ENCODE measurements at places on chromosomes 7 and 10.

DNA sequence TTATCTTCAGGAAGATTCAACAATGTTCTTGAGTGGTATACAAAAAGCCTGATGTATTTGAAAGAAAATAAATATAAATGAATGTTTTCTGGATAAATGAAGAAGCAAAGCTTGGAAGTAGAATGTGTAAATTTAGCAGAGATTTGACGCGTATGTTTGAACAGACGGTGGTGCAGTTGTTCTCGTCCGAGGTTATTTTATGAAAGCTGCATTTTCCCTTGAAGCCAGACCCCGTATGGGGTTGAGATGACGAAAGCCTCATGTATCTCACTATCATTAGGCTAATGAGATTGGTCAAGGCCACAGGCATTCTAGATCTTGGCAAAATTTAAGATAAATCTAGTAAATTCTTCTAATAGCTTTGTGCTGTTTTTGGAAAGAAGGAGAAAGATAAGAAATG, 195.2 kb downstream of the NXPH1 start:
- DNase-seq: no peak

DNA sequence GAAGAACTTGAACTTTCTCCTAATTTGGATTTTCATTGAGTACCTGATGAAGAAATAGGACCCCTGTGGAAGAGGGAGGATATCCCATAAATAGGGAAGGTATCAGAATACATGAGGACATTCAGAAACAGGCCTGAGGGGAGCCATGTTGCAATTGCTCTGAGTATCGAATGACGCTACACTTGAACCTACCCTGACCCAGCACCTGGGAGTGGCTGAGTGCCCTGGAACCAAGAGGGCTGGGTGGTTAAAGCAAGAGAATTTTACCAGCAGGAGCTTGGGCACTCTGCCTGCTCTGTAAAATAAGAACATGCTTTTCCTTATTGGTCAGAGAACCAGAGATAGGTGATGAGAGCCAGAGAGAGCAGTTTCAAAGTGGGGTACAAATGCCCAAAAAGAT, 7.2 kb downstream of the NEUROD6 start:
- no peak for DNase-seq

DNA sequence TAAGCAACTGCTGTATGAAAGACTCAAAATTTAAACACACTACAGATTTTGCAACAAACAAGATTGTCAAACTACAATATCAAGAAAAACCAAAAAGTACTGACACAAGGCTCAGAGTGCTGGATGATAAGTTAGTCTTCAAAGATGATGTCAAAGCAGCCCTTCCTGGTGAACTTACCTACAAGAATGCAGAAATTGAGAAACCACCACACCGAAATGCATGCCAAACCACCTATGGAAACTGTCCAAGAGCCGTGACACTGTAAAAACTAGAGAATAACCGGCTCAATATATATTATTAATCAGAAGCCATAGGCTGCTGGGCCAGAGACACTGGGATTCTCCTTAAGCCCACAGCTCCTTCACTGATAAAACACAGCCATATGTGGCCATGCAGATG, 25.3 kb downstream of the DENND11 start:
- no peak for DNase-seq

GRCh38 chr7:153152801-153153422, 393.4 kb downstream of the ACTR3B start:
- DNase-seq: no peak

GRCh38 chr10:36621346-36621745, 504.1 kb upstream of the ANKRD30A start:
- DNase-seq: no peak

DNA sequence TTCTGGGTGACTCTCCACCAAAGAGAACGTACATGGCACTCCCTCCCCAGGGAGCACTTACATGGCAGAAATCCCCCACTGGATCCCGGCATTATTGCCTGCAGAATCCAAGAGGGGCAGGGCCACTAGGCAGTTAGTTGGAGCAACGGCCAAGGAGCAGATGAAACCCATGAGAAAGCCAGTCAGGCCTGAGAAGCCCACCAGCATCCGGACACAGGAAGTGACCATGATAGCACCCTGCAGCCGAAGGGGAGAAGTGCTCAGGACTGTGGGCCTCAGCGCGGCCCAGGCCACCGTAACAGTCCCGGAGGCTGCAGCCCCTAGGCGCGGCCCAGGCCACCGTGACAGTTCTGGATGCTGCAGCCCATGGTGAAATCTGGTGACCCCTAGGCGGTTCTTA, 43.5 kb downstream of the STRA8 start:
- no peak for DNase-seq

DNA sequence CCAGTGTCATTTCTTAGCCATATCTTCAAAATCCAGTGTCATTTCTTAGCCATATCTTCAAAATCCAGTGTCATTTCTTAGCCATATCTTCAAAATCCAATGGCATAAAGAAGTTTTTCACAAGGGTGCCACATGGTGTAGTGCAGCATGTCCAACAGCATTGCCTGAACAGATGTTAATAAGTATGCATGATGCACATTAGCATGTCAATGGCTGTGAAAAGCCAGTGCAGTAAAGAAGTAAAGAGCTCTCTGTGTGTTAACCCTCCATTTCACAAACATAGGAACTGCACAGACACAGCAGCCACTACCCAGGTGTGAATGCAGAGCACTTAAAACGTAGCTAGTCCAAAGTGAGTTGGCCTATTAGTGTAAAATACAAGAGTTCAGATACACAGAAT, 89.8 kb downstream of the GNAI1 start:
- DNase-seq: no peak

GRCh38 chr10:123529146-123529760, 136.9 kb upstream of the GPR26 start:
- DNase-seq: no peak

GRCh38 chr10:116849248-116850057, at the start of gene ENO4:
Gene ENO4 (plus strand): TSS chr10:116849499. CDS start chr10:116849567, 68 bp downstream.
- DNase-seq: no peak

DNA sequence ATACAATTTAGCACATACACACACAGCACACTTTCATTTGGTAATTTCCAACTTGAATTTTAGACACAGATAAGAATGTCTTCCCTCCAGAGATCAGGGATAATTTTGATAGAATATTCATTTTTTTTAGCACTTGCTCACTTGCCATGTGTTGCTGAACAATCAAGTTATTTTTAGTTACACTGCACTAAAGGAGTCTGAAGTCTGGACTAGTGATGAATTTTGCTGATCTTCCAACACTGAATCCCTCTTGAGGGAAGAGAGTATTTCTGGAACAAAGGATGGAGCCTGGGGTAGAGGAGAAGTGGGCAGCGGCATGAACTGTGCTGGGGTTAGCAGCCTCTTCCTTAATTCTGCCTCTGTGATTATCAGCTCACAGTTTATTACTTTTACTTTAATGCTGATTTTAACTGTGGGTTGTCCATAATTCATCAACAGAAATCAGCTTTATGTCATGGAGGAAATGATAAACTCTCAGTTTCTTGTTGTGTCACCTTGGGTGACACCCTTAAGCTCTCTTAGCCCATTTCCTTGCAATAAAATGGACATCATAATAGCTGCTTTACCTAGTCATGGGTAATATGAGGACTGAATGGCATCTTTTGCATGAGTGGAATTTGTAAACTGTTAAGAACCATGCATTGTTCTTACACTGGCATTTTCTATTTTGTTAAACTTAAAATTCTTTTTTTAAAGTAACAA, 32.1 kb downstream of the SGPL1 start:
- DNase-seq: no peak

DNA sequence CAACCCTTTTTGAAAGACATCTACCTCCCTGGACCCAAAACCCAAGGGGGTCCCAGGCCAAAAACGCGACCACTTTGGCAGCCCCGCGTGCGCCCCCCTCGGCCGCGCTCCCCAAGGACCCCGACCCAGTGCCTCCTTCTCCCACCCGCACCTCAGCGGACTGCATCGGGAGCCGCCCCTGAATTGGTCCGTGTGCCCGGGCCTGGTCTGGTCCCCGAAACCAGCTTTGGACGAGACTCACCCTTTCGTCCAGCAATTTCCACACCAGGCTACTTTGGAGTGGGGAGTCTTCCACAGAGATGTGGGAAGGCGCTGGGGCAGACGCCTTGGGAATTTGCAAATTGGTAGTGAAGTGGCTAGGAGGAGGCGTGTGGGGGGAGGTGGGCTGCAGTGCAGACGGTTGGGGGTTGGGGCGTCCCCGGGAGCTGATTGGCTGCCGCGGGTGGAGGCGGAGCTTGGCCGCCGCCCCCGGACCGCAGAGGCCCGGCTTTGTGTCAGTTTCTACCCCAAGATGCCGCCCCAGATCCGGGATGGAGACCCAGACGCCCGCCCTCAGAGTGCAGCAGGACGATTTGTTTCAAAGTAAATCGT, 16.9 kb downstream of the TCAF1 start:
- DNase-seq: no peak

DNA sequence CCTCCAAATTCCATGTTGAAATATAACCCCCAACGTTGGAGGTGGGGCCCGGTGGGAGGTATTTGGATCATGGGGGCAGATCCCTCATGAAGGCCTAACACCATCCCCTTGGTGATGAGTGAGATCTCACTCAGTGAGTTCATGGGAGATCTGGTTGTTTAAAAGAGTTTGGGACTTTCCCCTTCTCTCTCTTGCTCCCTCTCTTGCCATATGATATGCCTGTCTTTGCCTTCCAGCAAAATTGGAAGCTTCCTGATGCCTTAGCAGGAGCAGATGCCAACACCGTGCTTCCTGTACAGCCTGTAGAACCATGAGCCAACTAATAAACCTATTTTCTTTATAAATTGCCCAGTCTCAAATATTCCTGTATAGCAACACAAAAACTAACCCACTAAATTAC, 55.7 kb upstream of the CDK1 start:
- DNase-seq: no peak

GRCh38 chr7:22565315-22565811, 65.4 kb upstream of the STEAP1B start:
- DNase-seq: no peak

DNA sequence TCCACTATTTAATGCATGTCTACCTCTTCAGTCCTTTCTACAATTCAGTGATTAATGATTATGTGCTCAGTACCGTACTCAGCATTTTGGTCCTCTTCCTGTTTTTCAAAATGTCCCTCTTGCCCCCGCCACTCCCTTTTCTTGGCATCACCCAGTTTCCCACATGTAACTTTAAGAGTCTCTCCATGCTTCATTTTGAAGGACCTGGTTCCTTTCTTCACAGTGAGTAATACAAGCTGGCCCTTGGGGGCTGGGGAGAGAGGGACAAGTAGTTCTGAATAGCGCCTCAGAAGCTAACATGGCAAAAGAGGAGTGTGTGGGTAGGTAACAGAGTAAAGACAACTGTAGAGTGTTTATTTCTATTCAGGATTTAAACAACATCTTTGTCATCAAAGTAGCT, 34.6 kb upstream of the SLIT1 start:
- DNase-seq: no peak

GRCh38 chr7:2043316-2044039, 189.3 kb downstream of the MAD1L1 start:
- no peak for DNase-seq

GRCh38 chr10:21764466-21765189, 230.6 kb downstream of the MLLT10 start:
- DNase-seq: no peak

GRCh38 chr10:29631049-29631339, 3.8 kb downstream of the SVIL start:
- DNase-seq: no peak

DNA sequence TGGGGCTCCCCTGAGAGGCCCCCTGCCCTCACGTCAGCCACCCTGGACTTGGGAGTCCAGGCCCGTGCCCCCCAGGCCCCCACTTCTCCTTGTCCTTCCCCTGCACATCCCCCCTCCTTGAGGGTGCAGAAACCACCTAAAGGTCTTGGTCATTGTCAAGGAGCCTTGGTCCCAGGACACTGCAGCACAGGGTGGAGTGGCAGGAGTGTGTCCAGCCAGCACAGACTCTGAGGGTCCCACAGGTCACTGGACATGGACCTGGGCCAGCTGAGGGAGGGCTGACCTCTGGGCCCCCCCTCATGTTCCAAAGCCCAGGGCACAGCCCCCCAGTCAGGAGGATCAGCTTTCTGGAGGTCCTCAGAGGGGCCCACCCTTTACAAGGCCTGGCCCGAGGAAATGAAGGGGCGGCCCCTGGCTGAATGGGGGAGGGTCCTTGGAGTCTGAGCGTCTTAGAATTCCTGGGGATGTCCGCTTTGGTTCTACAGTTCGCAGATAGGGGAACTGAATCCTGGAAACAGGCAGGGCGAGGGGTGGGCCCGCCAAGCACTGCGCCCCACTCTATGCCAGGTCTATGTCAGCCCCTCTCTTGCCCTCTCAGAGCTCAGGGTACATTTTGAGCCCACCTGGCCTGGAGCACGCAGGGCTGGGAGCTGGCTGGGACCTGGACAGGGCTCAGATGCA, 54.0 kb downstream of the PWWP2B start:
- DNase-seq: no peak

All from stimulated activated CD8-positive, alpha-beta memory T cell treated with anti-CD3 and anti-CD28 coated beads, Interleukin-15, amount 100 ng/mL, for 4 hours (primary cell).